ENCODE measurements at places on chromosomes 7 and 10.

DNA sequence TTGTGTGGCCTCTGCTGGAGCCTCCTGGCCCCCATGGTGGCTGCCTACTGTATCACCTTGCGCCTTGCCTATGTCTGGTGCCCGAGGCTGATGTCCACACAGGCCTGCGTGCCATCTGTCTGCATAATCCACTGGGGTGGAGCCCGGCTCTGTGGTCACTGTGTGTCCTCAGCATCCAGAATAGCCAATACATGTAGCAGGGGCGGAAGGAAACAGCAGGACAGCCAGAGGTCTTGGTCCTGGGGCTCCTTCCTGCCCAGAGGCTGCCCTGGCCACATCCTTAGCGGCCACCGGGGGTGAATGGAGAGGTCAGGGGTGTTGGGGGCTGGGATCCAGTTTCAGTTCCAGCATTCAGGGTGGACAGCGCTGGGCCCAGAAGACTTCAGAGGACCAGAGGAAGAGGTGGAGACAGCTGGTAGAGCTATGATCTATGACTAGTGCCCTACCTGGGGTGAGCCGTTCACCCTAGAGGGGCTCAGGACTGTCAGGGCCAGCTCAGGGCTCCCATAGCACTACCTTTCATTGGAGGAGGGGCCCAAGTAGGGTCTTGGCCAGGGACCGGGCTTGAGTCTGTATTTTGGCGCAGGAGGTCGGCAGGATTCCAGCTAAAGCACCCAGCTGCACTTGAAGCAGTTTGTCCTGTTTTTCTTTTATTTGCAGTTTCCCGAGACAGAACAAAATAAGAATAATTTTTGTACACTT, 15.9 kb downstream of the YKT6 start:
- H3K27me3 ChIP-seq = no peaks in the 10 kb centered on the region
- no peak overlapping the region for H3K4me3 ChIP-seq
- H3K4me1 ChIP-seq = no peaks in the 10 kb centered on the region
- H3K27ac ChIP-seq = no peak overlapping the region

DNA sequence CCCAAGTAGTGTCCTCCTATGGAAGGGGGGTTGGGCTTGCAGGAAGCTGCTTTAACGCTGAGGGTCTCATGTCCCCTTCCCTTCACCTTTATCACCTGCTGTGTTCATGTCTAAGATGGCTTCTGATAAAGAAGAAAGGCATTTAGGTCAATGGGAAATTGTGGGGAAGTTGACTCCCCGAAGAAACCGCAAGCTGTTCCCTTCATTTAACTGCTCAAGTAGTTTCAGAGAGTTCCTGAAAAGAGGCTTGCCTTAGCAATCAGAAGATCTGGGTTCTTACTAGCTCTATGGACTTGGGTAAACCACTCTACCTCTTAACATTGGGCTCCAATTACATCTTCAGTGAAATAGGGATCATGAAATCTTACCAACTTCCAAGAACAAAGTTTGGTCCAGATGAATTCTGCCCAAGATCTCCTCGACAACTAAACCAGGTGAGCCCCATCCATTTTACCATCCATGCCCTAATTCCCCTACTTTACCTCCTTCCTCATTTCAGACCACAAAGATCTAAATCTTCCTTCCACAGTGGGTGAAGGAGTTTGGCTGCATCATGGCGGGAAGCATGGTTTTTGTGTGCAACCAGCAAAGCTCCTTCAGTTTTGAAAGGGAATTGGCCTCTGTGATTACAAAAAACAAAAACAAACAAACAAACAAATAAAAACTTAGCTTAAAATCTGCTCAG, 30.4 kb upstream of the UCN3 start:
- no peak for DNase-seq
- H3K36me3 ChIP-seq = no peaks in the 10 kb centered on the region
- no peak overlapping the region for H3K27ac ChIP-seq
- no peaks in the 10 kb centered on the region for H3K4me1 ChIP-seq

GRCh38 chr7:129498021-129498420, 4.3 kb upstream of the SMKR1 start:
- peaks cover 3% of the 10 kb centered on the region for H3K4me1 ChIP-seq
- H3K36me3 ChIP-seq = no peaks in the 10 kb centered on the region
- no peak overlapping the region for H3K27ac ChIP-seq
- no peak overlapping the region for H3K4me3 ChIP-seq
- H3K27me3 ChIP-seq = no peaks in the 10 kb centered on the region
- DNase-seq = no peak

GRCh38 chr7:134058980-134059379, 68.2 kb upstream of the LRGUK start:
- no peak overlapping the region for H3K4me3 ChIP-seq
- no peak for DNase-seq
- no peak overlapping the region for H3K27ac ChIP-seq
- peaks cover 4% of the 10 kb centered on the region for H3K4me1 ChIP-seq

- DNase-seq = no peak
- H3K36me3 ChIP-seq = peaks cover 48% of the 10 kb centered on the region
- no peak overlapping the region for H3K27ac ChIP-seq
- H3K27me3 ChIP-seq = no peaks in the 10 kb centered on the region
- H3K4me1 ChIP-seq = peaks cover 46% of the 10 kb centered on the region
These were observed 62.7 kb downstream of the TNRC18 start for GRCh38 chr7:5360971-5361370.

GRCh38 chr7:90251304-90251635, 6.3 kb downstream of the CFAP69 start:
- no peak overlapping the region for H3K27ac ChIP-seq
- peaks cover 7% of the 10 kb centered on the region for H3K4me1 ChIP-seq
- no peaks in the 10 kb centered on the region for H3K27me3 ChIP-seq

DNA sequence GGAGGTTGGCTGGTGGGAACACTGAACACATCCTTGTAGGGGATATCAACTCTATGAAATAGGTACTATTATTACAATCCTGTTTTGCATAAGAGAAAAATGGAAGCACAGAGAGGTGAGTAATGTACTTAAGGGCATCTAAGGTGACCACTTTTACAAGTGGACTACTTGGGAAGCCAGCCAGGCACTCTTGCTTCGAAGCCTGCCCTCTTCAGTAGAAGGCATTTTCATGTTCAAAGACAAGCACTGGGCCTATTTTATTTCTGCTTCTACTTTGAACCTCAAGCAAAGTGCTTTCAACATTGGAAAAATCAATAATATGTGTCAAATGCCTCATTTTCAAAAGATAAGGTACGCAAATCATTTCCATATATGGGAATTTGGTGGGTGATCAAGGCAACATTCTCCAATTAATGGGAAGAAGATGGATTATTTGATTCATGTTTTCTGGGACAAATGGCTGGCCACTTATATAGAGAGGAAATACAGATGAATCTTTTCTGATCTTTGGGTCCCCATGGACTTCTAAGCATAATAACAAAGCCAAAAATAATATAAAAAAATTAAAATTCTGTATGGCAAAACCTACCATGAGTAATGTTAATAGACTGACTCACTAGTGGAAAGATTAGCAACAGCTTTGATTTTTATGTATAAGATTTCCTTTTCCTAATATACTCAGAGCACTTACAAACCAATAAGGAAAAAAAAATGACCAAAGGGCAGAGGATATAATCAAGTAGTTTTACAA, 270.2 kb downstream of the FRMD4A start:
- peaks cover 10% of the 10 kb centered on the region for H3K4me1 ChIP-seq
- DNase-seq = no peak
- H3K27me3 ChIP-seq = no peaks in the 10 kb centered on the region
- no peaks in the 10 kb centered on the region for H3K36me3 ChIP-seq
